ENCODE measurements at places on chromosomes 13 and 19.

DNA sequence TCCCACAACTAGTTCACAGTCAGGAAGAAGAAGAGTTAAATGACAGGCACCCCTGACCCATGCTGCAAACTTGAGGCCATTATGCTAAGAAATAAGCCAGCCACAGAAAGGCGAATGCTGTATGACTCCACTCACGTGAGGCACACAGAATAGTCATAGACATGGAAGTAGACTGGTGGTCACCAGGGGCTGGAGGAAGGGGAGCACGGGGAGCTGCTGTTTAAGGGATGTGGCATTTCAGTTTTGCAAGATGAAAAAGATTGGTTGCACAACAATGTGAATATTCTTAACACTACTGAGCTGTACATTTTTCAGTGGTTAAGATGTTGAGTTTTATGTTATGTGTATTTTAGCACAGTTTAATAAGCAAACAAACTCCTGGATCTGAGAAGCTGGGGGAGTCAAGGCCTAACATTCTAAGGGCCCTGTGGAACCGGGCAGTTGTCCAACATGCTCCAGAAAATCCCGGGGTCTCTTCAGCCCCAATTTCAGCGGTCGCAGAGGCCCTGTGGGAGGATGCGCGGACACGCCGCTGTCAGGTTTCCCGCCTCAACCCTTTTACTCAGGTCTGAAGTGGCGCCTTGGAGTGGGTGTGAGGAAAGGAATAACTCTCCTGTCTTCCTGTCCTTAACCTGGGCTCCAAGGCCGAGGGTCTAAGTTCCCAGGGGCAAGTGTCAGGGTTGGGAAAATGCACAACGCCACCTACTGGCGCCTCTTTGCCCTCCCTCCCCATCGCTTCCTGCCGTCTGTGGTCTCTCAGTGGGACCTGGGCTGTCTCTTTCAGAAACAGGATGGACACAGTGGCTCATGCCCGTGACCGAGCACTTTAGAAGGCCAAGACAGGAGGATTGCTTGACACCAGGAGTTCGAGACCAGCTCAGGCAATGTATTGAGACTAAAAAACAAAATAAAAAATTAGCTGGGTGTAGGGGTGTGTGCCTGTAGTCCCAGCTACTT, 4.4 kb upstream of the TMEM272 start:
- DNase-seq: no peak

DNA sequence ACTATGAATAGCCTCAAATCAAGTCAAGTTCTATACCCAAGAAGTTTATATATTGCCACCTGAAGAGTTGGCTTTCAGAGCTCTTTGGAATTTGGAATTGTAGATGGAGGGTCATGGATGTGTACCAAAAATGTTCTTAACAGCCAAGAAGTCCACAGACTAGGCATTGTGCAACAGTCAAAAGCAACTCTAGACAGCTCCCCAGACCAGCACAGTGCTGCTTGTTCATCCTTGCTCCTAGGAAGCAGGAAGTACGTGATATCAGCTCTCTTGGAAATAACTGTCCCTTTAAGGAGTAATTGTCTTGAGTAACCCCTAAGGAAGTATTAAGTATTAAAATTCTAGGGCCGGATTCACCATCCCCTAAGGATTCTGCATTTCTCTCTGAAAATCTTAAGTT, 30.7 kb upstream of the IL17D start:
- DNase-seq: peak; percentile 13

GRCh38 chr13:24916464-24916863, 152.5 kb downstream of the RNF17 start:
- no peak for DNase-seq

- DNase-seq: no peak
These were observed 139.8 kb downstream of the PTPRS start for GRCh38 chr19:5200844-5201243.

All from bronchial epithelial cell (primary cell).